ENCODE measurements at places on chromosomes 2 and 18.

GRCh38 chr2:105344704-105345345, 7.5 kb downstream of the C2orf49 start:
- no peak for DNase-seq

GRCh38 chr2:217835931-217836891, 166.6 kb downstream of the TNS1 start:
- no peak for DNase-seq

- DNase-seq: no peak
These were observed 190.7 kb downstream of the MTCL1 start for GRCh38 chr18:8895987-8896619.

- DNase-seq: no peak
These were observed 895 bp downstream of the DQX1 start for GRCh38 chr2:74524955-74525716.

DNA sequence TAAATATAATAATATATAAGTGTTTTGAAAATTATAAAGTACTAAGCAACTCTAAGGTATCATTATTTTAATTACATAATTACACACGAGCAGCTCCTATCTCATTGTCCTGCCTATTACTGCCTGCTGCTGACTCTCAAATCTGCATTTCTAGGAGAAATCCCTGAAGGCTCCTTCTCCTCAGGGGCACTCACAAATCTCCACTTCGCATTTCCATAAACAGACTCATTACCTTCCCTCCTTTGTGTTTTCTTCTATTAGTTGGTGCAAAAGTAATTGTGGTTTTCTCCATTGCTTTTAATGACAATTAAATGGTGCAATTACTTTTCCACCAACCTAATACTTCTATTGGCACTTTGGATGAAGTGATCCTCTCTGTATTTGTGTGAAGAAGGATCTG, 135.0 kb upstream of the HNMT start:
- DNase-seq: no peak

GRCh38 chr2:240796543-240797499, 23.2 kb downstream of the KIF1A start:
- DNase-seq: no peak

DNA sequence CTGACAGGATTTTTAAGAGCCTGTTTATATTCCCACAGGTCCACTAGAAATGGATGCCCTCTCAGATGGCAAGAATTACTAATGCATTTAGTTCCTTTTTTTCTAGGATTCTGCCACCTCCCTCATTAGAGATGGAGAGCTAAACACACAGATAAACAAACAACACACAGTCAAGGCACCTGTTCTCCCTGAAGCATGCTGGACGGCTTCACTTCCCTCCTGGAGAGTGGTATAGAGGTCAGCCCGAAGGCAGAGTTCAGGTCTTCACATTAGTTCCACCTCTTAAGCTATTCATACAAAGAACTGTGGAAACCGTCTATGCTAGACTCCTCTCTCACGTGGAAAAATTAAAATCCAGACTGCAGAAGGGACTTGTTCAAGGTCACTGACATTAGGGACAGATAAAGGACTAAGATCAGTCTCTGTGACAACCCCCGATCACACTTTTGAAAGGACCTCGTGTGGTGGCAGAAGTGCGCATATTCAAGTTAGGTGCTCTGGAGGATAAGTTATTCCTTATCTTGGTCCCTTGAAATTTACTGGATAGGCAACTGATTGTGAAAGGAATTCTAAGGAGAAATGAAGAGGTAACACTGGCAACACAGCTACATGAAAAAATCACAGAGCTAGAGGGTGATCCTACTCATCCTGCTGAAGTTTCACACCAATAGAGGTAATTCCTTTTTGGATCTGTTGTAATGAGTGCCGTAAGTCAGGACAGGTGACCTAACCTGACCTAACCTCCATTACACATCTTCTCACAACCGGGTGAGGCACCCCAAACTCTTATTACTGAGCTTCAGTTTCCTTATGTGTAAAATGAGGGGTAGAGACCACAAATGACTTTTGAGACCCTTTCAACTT, 75.1 kb downstream of the SPRED2 start:
- DNase-seq: no peak

DNA sequence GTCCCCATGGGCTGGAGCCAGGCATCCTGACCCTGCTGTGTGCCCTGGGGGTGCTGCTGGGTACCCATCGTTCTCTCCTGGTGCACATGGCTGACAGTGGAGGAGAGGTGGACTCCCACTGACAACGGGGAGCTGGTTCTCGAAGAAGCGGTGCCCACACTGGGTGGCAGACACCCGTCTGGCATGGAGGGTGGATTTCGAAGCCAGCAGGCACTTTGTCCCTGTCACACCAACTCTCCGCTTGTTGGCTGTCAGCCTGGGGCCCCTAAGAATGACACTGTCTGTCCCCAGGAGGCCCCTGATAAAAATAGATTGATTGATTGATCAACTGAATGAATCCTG, 55.4 kb downstream of the RTP5 start:
- no peak for DNase-seq

DNA sequence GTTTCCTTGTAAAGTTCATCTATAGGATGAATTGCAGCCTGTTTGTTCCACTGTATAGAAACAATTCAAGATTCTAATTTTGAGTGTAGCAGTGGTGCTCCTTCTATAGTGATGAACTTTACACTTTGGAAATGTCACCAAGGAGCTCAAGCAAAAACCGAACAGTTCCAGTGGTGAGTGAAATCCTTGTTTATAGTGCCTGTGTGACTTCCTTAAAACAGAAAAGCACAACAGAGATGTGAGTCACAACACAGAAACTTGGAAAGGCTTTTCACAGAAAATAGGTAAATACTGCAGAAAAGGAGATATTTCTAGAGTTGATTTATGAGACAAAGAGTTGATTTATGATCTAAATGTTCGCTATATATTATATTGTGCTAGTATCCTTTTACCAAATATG, 482.0 kb downstream of the PTPRM start:
- DNase-seq: no peak

- DNase-seq: peak; percentile 66
These were observed 92.4 kb upstream of the RMDN2 start for GRCh38 chr2:37832590-37833197.

GRCh38 chr2:9679218-9679617, 48.4 kb upstream of the YWHAQ start:
- DNase-seq: no peak

GRCh38 chr2:160735696-160736095, 242.1 kb upstream of the RBMS1 start:
- no peak for DNase-seq

DNA sequence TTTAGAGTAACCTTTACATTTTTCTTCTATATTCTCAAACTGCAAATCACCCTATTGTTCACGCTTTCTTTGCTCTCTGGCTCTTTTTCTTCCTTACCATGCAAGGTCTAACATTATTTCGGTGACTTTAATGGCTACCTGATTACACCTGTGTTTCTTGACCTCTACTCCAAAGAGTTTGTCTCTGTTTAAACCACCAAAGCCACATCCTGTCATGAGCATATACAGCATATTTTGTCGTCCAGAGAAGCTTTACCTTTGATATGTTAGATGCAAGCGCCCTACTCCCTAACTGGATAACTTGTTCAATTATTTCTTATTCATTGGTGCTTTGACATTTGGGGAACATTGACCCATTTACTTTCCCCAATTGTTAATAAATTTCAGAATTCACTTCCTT, 565.1 kb upstream of the GCFC2 start:
- DNase-seq: no peak

DNA sequence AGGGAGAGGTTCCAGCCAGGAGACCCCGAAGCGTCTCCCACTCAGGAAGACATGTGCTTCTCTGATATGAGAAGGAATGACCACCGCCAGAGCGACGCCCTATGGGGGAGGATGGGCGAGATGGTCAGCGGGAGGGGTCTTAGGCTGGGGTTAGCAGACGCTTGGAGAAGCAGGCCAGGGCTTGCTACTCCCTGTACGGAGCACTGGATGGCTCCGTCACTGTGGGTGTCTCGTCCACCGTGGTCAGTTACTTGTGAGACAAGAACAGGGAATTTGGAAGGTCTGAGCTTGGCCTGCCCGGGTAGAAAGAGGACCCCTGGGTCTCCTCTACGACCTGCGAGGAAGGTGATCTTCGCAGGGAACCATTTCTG, 39.8 kb downstream of the TMEM18 start:
- DNase-seq: no peak

GRCh38 chr2:118315606-118316005, 227.3 kb downstream of the INSIG2 start:
- no peak for DNase-seq

DNA sequence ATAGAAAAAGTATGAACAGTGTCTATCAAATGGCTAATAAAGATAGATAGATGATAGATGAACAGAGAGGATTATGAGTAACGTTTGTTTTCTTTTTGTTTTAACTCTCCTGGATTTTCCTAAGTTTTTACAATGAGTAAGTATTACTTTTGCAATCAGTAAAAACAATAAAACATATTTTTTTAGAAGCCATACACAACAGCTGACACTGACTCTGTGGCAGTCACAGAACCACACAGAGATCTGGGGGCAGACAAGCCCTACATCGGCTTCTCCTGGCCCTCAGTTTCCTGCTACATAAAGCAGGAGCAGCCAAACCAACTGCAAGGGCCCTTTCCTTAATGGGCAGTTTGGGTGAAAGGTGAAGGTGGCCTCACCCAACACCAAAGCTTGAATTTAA, 63.6 kb downstream of the ANTXR1 start:
- DNase-seq: no peak

DNA sequence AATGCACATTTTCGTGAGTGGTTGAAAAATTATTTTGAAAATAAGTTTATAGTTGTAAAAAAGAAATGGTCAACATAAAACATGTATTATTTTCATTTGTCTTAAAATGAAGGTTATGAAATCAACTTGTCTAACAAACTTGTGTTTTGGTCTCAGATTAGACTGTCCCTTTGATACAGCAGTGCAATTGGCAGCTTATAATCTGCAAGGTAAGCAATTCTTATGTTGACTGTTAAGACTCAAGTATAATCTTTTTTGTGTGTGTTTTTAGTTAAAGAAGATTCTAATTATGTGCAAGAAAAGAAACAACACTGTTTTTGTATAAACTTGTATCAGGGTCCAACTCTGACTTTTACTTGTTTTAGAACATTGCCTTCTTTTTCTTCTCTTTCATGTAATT, 62.7 kb downstream of the EPB41L5 start:
- no peak for DNase-seq

- DNase-seq: no peak
These were observed 3.4 kb downstream of the ZNF521 start for GRCh38 chr18:25348386-25349130.

- no peak for DNase-seq
These were observed 12.4 kb upstream of the DNMT3A start for GRCh38 chr2:25354116-25354515.

DNA sequence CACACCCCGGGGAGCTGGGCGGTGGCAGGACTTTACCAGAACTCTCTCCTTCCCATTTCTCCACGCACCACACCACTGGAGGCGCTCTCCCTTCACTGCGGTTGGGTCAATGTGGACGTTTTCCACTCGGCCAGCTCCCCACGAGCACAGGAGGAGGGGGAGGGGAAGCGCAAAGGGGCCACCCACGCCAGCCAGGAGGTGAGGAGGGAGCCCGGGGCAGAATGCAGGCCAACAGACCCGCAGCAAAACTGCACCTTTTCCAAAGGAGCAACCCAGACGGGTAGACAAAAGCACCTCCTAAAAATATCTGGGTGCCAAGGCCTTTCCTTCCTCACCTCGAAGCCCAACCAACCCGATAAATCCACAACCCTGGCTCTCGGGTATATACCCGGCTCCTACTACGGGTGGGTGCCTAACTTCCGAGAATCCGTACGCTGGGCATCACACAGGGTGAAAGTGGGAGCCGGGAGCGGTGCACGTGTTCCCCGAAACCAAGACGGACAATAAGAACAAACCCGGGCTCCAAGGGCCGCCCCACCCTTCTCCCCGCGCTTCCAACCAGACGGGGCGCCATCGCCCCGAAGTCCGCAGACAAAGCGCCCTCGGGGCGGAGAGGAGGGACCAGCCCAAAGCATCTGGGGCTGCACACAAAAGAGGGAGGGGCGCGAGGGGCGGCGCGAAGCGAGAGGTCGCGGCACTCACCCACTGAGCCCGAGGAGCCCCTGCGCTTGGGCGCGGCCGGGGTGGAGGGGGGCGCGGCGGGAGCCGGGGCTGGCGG, 1.0 kb downstream of the RTN4 start:
- peak; percentile 38 for DNase-seq

GRCh38 chr18:79942211-79942610, 9.2 kb downstream of the SLC66A2 start:
- DNase-seq: no peak

DNA sequence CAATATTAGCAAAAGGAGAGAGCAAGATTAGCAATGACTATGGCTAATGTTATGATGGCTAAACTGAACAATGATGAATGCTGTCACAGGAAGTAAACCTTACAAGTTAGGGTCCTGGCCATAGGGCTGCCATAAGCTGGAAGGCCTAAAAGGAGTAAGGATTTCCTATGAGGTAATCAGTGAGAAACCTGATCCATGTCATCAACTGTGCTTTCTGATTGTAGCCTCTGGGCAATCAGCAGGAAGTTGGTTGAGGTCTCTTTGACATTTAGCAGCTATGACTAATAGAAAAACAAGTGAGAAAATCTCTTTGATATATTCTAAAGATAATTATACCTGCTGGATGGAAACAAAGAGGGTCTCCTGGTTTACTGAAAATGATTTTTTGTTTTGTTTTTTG, 193.0 kb downstream of the RAB3GAP1 start:
- peak; percentile 61 for DNase-seq
